Renal pelvis (tissue), 12 donors: ENCODE measurements at places on chromosomes 1 and 21.

DNA sequence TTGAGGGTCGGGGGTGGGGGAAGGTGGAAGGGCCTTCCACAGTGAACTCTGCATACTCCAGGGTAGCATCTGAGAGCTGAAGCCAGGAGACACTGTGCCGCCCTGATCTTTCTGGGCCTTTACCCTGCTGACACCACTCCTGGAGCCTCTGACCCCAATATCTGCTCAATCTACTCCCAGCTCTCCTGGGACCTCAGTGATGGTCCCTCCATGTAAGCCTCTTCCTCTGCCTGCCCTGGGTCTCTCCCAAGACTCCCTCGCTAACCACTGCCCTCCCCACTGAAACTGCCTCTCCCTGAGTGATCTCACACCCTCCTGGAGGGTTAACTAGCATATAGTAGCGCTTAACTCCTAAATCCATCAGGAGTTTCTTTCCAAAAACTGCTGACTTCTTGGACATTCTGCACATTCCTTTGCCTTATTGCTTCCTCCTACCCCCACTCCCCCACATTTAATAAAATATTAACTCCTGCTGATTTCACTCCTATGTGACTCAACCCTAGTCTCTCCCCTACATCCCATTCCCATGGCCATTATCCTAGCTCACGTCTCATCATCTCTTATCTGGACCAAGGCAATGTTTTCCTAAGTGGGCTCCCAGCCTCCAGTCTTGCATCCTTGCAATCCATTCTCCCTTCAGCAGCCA lies 145.6 kb downstream of the HMGB4 start:
- DNase-seq, result peak; percentile 20

DNA sequence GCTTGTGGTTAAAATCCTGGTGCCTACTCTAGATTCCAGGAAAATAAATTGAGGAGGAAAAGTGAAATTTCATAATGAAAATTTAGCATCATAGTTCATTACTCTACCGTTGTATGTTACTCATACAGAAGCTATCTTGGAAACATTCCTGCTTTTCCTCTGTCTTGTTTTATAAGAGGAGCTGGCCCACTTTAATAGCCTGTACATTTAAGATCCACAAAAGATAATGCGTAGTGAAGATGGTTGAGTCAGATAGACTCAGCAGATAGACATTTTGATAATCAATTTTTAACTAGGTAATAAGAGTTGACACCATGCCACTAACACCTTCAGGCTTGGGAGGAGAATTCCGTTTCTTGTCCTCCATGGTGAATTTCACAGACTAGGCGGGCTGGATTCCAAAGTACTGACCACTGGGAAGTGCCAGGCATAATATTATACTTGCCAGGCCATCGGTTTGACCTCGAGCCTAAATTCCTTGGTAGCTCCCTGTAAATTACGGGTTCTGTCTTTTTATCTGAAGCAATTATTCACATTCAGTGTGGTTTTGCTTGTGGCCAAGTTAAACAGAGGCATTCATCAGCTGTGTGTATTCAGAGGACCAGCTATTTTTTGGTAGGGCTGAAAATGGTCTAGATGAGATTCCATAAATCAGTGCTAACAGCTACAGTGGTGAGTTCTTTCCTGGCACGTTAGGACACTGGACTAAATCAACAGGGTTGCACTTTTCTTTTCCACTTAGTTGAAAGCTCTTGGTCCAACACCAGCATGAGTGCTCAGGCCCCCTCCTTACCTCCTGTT lies 111.9 kb upstream of the KAZN start:
- peak; percentile 33 for DNase-seq

DNA sequence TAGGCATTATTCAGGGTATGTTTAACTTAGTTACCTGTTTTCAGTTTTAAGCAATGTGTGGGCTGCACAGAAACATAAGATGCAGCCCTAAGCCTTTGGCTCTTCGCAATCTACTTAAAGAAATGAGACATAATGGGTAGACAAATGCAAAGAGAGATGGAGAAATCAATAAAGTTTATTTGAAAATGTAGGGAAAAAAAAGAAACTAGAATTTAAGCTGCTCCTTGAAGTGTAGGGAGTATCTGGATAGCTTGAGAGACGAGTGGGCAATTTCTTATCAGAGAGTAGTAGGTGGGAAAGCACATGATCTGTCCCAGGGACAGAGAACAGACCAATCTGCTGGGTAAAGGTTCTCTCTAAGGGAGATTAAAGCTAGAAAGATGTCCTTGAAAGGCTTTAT lies 8.9 kb downstream of the WNT2B start:
- DNase-seq, result no peak

DNA sequence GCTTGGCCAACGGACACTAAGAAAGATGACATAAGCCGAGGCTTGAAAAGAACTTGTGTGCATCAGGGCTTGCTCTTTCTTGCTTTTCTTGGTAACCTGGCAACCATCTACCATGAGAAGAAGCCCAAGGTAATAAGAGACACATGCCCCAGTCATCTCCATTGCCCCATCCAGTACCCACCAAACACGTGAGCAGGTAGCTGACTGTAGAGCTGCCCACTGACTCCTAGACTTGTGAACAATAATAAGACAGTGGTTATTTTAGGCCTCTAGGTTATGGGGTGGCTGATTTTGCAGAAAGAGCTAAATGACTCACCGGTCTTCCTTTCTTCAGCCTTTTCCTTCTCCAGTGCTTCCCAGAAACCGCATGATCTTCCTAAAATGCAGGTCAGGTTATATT lies 105.0 kb upstream of the JUN start:
- DNase-seq, result no peak

DNA sequence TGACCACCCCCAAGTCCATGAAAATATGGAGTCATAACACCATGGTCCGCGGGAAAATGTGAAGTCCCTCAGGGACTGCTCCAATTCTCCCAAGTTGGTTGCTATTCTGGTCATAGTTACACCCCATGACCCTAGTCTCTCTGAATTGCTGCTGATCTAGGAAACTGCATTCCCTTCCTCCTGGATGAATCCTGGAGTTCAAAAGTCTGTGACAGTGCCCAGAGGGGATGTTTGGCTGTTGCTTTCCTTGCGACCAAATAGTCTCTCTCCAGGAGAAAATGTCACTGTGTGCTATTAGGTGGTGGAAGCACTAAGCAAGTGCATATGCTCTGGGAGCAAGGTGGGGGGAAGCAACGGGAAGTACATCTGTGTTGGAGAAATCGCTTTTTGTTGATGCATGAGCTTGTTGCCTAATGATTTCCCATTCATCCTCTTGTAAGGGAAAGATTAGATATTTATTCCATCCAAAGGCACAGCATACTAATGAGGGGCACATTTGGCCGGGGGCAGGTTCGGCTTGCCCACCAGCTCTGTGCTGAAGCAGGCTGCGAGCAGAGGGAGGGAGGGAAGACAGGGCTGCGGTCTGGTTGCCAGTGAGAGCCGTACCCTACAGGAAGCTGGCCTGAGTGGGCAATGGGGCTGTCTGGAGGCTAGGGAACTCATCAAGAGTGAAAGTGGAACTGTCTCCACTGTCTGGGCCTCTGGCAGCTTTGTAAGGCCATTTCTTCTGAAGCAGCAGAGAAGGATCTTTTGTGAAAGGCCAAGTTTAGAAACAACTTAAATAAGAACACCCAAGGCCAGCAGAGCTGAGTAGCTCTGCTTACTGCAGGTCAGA lies 27.2 kb downstream of the SYT6 start:
- no peak for DNase-seq

GRCh38 chr1:109483672-109484518 lies at the start of gene ATXN7L2:
ATXN7L2 (plus strand) TSS chr1:109483905; CDS start chr1:109483954, 49 bp downstream.
- DNase-seq, result peak; percentile 90

- no peak for DNase-seq
Observed at GRCh38 chr1:45913731-45914501, 110.5 kb downstream of the MAST2 start.

DNA sequence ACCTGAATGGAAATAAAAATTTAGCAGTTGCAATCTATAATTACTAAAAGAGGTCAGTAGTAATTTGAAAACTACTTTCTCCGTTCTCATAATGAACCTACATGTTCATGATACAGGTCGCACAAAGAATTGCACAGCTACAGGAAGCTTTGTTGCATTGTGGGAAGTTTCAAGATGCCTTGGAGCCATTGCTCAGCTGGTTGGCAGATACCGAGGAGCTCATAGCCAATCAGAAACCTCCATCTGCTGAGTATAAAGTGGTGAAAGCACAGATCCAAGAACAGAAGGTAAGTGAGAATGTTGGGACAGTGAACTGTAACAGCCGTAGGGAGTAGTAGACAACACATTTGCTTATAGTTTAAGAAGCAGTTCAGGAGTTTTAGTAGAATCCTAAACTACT lies 68.8 kb upstream of the BMP8A start:
- no peak for DNase-seq

- DNase-seq, result no peak
Observed at GRCh38 chr1:59752556-59753414, 62.0 kb upstream of the HOOK1 start.

- no peak for DNase-seq
Observed at GRCh38 chr1:16117369-16117768, 38.5 kb downstream of the EPHA2 start.

GRCh38 chr1:832136-832535 lies 91.6 kb upstream of the SAMD11 start:
- no peak for DNase-seq

DNA sequence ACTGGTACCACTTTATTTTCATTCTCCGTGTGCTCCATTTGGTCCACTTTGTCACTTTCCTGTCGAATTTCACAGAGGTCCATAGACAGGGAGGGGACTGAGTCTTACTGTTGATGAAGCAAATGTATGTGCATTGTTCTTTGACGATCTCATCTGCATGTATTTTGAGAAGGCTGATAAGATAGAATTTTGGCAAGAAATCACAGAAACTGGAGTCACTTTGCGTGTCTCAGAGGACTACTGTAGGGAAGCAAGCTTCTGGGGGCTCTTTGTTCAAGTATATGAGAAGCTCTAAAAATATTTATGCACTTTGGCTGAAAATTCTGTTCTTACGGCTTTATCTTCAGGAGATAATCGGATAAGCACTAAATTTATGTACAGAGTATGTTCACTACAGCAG lies 78.1 kb downstream of the PCBP3 start:
- no peak for DNase-seq

DNA sequence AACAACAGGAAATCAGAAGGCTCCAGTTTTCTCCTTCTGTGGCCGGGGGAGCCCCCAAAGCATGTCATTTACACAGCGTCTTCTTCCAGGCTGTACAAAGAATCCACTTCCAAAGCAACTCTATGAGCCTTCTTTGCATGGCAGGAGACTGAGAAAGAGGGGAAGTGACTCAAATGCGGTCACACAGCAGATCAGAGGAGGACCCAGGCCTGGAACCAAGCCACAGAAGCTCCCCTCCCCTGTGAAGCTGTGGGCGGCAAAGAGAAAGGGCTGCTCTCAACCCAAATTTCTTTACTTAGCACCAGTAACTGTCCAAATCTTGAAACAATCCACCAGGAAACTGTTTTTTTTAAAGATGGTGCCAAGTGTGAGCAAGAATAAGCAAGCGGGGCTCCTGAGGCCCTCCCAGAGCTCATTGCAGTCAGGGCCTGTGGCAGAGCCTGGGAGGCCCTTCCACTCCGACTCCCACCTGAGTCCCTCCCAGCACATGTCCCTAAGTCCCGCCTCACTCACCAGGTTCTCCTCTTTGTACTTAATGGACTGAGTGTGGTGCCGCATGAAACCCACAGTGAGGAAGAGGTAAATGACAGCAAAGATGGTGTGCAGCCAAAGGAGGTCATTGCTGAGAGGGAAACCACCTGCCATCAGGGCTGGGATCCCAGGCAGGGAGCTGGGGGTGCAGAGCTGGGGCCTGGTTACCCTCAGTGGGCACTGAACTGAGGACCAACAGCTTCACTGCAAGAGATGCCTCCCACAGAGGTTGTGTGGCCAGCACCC lies 15.9 kb downstream of the TMEM63A start:
- no peak for DNase-seq

GRCh38 chr1:116218922-116219321 lies 107.7 kb downstream of the MAB21L3 start:
- no peak for DNase-seq

- peak; percentile 93 for DNase-seq
Observed at GRCh38 chr1:109792056-109792831, 28.5 kb upstream of the EPS8L3 start.

DNA sequence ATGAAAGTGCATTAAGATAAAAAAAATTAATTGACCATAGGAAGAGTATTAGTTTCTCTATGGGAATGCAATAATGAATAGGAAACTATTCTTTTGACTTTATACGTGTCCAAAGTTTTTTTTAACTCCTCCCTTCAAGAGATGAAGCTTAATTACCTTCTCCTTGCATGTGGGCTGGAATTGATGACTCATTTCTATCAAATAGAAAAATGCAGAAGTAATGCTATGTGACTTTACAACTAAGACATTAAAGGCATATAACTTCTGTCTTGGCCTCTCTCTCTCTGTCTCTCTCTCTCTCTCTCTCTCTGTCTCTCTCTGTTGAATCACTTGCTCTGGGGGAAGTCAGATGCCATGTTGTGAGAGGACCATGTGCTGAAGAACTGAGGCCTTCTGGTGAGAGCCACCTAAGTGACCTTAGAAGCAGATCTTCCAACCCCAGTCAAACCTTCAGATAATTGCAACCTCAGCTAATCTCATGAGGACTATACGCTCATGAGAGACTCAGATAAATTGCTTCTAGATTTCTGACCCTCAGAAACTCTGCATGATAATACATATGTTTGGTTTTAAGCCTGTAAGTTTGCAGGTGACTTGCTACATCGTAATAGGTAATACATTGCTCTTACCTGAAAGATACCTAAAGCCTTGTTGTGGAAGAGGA lies 414.2 kb downstream of the KCNT2 start:
- no peak for DNase-seq

GRCh38 chr1:53919675-53920066 lies 25.7 kb downstream of the DIO1 start:
- no peak for DNase-seq

GRCh38 chr21:19045876-19046275 lies 642.3 kb upstream of the TMPRSS15 start:
- DNase-seq, result no peak

- DNase-seq, result no peak
Observed at GRCh38 chr1:81466961-81467360, 333.8 kb upstream of the ADGRL2 start.

GRCh38 chr1:97433094-97433823 lies 487.6 kb downstream of the DPYD start:
- DNase-seq, result no peak

- no peak for DNase-seq
Observed at GRCh38 chr1:235327559-235328270, at the start of gene ARID4B. ARID4B (minus strand) TSS chr1:235328179; CDS start chr1:235326919, 1,260 bp downstream.

DNA sequence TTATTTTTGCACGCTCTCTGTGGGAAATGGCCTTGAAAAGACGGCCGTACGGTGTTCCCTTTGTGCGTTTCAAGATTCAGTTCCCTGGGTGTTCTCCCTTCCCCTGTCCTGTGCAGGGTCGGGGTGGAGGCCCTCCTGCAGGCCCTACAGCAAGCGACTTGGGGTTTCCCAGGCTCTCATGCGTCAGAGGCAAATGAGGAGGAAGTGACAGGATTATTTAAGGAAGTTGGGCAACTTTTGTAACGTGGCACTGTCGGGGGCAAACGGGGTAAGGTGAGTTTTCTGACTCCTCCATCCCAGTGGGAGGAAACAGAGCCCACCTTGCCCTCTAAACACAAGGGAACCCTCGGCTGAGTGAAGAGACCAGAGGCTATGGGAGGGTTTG lies 16.1 kb upstream of the AJAP1 start:
- DNase-seq, result no peak
